ENCODE measurements at places on chromosomes 7 and 10. TPM values are rescaled to one million over a fixed set of nuclear protein-coding genes. Genes with fewer than 3 reads are reported as not detected.
A peak's percentile ranks its signal among the peaks of the same experiment; 100 is the strongest.

Gene SAP25
- 2.3 TPM for total RNA-seq

Gene SHH
- not detected for total RNA-seq

Gene ATOH7
- not detected for total RNA-seq

Gene TEX47
- not detected for total RNA-seq

Gene ADRA2A
- 187 TPM for total RNA-seq

Gene STN1
- 18.9 TPM for total RNA-seq

Gene FGL2
- total RNA-seq: 34.4 TPM

Gene GPAM
- total RNA-seq: 211 TPM

Gene BRI3
- 355 TPM for total RNA-seq

DNA sequence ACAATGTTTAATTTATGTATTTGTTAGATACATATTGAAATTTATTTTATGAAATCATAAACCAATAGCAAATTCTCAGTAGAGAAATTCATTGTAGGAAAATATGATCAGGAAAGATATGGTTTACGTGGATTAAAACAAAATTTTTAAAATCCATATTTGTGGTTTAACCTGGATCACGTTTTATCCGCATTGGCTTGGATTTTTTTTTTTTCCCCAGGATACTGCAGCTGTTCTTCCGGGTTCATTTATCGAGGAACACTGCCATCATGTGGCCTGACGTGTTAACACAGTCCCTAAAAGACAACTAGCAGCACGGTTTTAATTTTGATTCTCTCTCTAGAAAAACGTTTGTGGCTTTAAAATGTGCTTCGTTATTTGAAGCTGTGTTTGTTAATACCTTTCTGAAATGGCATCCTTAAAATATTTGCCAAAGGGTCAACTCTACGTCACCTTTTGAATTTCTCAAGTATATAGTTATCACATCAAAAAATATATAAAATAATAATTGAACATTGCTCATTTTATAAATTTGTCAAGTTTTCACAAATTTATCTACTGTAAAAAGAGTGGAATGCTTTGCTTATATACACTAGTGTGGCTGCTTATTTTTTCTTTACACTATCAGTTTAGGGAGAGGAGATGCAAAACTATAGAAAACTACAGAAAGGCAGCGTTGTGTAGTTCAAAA, 8.7 kb upstream of the ASB4 start:
- no peak for DNase-seq

DNA sequence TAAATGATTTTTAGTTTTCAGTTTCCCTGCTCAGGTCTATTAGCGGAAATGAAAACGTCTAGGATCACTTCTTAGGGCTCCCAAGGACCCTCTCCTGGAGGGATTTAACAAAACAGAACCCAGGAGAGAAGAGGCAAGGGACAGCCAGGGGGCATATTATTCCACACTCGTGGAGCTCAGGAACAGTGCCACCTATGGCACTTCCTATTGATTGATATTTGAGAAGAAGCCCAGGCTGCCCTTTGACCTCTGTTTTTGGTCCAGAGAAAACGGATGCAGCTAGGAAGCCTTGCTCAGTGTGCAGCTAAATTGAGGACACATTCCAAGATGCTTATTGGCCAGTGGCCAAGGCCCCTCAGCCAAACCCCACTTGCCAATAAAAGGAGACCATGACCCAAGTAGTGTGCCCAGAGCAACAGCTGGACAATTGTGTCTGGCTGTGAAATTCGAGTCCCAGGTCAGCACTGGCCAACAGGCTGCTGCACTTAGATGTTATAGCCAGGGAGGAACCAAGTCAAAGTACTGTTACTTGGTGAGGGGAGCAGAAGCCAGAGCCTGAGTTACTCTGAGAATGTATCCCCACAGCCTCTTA, 24.0 kb upstream of the GPNMB start:
- no peak for DNase-seq

GRCh38 chr7:147060070-147060469, 943.5 kb downstream of the CNTNAP2 start:
- no peak for DNase-seq

- DNase-seq: no peak
These were observed 545.1 kb downstream of the AUTS2 start for GRCh38 chr7:70143075-70144044.

GRCh38 chr10:118965645-118966044, 63.9 kb upstream of the NANOS1 start:
- DNase-seq: peak; percentile 67

DNA sequence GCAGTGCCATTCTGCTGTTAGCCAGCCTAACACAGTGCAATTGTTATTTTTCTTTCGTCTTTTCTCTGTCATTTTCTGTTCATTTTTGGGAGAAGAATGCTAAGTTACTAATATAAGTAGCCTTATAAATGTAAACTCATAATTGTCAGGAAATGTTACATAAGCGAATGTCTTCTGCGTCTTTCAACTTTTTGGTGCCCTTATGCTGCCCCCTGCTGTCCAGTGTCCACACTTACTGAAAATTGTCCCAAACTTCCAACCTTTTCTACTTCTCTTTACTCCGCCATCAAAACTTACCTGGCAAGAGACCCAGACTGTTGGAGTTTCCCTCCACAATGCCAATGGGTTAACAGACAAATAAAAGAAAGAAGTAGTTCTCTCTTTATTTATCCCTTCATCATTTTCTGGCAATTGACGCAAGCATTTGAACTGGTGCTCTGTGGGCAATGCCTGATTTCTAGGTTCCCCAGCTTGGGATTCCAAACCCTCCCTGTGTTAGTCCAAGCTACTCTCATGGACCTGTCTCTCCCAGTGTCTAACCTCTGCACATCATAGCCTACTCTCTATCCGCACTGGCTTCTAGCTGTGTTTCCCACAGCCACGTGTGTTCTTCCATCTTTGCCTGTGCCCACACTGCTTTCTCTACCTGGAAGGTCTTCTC, 21.0 kb upstream of the EPC1 start:
- DNase-seq: no peak

GRCh38 chr7:140670343-140670935, 2.3 kb upstream of the ADCK2 start:
- DNase-seq: no peak

DNA sequence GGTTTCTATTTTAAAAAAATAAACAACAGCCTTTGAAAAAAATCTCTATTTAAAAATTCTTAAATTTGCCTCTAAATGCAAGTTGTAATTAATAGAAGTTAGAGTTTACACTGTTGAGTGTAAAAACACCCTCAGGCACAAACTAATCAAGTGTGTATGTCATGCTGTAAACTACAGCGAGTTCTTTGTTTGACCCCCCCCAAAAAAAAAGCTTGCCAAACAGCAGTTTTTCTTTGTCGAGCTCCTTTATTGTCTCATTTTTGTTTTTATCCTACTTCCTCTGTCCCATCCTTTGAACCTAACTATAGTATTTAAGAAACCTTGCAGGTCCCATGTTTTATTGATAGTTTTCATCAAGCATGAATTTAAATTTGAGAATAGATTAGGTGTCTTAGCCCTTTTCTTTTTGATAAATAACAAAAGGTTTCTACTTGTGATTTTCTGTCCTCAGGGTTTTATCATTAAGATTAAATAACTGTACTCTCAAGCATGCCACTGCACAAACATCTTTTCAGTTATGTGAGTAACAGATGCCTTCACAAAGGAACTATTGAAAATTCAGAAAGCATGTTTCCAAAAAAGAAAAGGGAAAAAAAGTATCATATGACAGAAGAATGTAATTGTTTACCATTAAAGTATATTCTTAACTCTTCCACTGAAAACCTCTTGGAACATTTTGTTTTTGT, 176.0 kb downstream of the ARID5B start:
- DNase-seq: no peak

DNA sequence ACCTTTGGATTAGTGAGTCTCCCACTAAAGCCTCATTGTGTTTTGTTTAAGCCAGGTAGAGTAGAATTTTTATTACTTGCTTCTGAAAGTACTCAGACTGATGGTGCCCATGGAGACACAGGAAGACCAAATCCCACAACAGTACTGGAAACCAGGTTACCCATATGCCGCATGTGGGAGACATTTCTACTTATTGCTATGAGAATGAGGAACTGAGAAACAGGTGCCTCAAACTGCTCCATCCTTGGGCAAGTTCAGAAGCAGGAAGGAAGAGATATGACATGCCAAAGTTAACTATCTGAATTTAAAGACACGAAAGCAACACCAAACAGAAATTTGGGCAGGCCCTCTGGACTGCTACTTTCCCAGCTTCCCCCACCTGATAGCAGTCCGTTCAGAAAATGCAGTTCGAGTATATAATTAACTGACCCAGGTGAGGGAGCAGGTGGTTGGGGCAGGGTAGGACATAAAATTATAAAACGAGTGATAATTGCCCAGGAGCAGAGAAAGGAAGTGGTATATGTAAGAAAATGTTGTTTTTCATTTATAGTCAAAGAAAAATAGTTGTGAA, 382.3 kb upstream of the MTPN start:
- DNase-seq: no peak

- no peak for DNase-seq
These were observed 85.4 kb downstream of the ICA1 start for GRCh38 chr7:8176370-8177081.

DNA sequence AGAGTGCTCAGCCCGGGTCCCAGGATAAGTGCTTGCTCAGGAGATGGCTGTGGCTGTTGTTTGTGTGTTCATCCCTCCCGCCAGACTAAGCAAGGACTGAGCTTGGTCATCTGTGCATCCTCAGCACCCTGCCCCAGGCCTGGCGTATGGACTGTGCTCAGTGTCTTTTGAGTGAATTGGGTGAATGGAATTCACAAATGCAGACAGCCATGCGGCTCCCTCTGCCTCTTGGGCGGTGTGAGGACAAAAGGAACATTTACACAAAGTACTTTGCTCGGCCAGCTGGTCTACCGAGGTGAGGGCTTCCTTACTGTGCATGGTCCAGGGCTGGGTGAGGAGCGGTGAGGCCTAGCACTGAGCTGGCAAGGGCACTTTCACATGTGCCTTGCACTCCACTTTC, 120.2 kb downstream of the CDH23 start:
- DNase-seq: no peak

- DNase-seq: no peak
These were observed 300 bp downstream of the ARHGAP21 start for GRCh38 chr10:24723386-24723787.

DNA sequence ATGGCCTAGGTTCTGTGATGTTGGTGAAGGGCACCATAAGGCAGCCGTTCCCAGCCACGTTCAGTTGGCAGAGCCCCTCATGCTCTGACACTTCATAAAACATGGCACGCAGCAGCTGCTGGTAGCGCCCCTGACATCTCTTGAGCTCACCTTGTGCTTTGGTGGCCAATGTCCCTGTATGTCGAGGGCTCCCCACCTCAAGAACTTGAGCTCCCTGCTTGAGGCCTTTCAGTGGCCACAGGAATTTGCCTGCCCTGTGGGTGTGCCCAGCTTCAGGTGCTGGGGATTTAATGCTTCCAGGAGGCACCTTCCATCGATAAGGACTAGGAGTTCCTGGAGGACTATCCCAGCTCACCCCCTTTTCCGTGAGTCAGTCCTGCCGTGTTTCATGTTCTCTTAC, 9.5 kb upstream of the ZNF32 start:
- no peak for DNase-seq

- no peak for DNase-seq
These were observed 105.7 kb downstream of the CDK14 start for GRCh38 chr7:90701771-90702170.

DNA sequence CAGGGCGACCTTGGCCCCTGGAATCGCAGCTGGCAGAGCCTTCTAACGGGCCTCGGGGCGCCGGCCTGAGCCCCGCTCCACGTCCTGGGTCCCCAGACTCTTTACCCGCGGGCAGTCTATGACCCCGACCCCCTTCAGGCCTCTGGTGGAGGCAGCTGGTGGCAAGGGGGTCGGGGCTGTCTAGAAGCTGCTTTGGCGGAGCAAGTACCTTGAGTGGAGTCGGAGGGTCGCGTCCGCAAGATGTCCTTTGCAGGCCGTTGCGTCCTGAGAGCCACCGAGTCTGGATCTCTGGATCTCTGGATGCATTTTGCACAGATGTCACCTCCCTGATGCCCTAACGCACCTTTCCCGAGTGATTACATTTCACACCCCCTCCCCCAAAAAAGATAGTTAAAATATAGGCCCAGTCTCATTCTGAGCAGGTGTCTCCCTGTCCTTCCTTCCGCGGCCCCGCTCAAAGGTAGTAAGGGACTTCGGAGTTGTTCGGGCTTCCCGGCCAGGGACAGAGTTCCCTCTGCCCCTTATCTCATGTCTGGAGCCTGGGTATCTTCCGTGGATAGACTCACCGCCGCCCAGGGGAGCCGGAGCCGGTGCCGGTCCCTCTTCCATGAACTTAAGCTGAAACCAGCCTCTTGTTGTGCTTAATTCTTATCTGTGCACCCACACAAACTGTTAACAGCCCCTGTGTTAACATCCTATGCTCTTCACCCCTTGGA, 457 bp downstream of the ACADSB start:
- no peak for DNase-seq

- DNase-seq: no peak
These were observed 13.0 kb upstream of the CHST15 start for GRCh38 chr10:124106241-124106879.

- DNase-seq: peak; percentile 64
These were observed 219.3 kb downstream of the DNAJB6 start for GRCh38 chr7:157555944-157556641.

DNA sequence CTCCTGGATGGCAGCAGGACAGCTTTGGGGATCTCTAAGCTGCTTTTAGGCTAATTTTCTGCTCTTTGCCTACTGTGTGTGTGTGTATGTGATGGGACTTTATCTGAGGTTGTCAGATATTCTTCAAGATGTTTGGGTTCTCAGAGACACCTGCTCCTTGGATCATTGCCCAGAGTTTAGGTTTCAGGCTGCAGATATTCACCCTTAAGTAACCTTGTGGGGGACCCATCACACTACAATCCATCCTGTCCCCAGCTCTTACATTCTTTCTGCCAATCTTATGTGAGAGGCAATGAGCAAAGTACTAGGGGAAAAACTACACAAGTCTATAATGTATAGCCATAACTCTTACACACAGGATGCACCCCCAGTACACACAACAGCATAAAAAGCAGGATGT, 263.0 kb upstream of the ZWINT start:
- DNase-seq: no peak

DNA sequence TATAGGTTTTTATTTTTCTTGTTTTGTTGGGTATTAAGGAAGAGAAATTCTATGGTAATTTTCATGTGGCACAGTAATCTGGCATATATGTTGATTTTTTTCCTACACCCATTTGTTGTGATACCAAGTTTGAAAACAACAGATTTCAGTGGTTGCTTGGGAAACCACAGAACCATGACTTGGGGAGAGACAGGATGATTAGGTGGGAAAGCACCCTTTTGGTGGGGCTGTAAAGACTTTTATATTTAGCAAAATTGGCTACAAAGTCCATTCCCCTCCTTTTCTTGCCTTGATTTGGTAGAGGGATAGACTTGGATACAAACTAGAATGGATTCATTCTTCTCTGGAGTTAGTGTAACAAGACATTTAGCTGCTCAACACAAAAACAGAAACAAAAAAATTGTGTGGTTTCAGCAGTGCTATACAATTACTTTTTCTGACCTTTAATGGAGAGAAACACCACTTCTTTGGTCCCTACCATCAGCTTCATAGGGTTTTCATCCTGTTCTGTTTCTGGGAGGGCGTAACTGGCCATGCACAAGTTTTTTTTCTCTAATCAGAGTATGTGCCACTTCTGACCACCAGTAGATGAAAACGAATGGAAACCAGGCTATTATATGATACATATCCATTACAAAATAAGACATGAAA, 52.7 kb downstream of the FIGNL1 start:
- DNase-seq: no peak

- no peak for DNase-seq
These were observed 57.5 kb upstream of the CHCHD3 start for GRCh38 chr7:133139350-133139749.

GRCh38 chr10:130627346-130628045, 491.3 kb downstream of the GLRX3 start:
- DNase-seq: no peak

GRCh38 chr7:30661926-30662325, 20.3 kb downstream of the CRHR2 start:
- no peak for DNase-seq

GRCh38 chr10:95335933-95336699, 45.3 kb upstream of the PDLIM1 start:
- DNase-seq: no peak
